T-helper 17 cell (primary cell): ENCODE measurements at places on chromosomes 1 and 21.

- no peak for DNase-seq
Observed at GRCh38 chr1:216710598-216711333, 12.5 kb downstream of the ESRRG start.

- no peak for DNase-seq
Observed at GRCh38 chr1:19062258-19063029, 106.0 kb upstream of the IFFO2 start.

GRCh38 chr1:184892116-184892515 is 82.2 kb downstream of the NIBAN1 start:
- DNase-seq = no peak

GRCh38 chr1:19694298-19694697 is 29.6 kb downstream of the HTR6 start:
- no peak for DNase-seq

DNA sequence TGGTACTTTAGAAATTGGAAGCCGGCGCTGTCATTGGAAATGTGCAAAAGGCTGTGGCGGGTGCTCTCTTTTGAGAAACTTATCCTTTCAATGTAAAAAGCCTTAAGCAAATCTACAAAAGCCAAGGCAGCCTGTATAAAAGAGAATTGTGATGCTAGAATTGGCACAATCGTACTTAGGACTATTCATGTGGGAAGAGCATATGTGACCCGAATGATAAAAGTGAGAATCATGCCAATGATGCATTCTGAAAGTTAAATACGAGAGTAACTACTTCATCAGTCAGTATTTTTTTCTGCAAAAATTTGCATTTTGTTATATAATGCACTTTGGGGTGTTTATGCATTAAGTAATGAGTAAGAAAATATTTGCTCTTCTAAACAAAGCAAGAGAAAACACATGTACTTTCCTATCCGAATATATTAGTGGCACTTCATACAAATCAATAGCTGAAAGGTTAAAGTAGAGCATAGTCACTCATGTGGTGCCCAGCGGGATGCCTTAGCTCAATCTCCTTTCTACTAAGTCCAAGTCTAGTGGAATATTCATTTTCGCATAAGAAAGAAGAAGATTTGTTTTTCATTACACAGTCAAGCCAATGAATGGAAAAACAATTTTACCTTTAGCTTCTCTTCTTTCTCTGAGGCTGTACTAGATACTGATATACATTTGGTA is 1256.6 kb upstream of the B3GALT2 start:
- DNase-seq = no peak

- DNase-seq = no peak
Observed at GRCh38 chr1:208722592-208722991, 478.4 kb upstream of the PLXNA2 start.

DNA sequence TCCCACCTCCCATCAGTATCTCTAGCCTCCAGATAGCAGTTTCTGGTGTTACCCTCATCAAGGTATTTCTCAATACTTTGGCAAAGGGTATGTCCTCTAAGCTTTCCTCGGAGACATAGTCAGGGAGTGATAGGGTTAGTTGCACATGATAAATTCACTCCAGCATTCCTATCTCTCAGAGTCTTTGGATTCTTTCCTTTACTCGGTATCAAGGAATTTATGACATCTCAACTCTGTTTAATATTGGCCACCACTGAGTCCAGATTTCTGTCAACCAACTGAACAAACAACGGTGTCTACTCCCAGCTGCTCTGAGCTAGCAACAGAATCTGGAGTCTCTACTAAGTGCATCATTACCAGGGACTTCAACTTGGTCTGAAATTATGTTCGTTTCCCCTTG is 233.4 kb downstream of the TM2D1 start:
- no peak for DNase-seq

- no peak for DNase-seq
Observed at GRCh38 chr21:44337449-44337848, 1.7 kb downstream of the CFAP410 start.
